ENCODE measurements at places on chromosomes 2 and 18. TPM values are rescaled to one million over a fixed set of nuclear protein-coding genes. Genes with fewer than 3 reads are reported as not detected.

Gene SP140L
- total RNA-seq, result 9.2 TPM

Gene CELF4
- not detected for total RNA-seq

DNA sequence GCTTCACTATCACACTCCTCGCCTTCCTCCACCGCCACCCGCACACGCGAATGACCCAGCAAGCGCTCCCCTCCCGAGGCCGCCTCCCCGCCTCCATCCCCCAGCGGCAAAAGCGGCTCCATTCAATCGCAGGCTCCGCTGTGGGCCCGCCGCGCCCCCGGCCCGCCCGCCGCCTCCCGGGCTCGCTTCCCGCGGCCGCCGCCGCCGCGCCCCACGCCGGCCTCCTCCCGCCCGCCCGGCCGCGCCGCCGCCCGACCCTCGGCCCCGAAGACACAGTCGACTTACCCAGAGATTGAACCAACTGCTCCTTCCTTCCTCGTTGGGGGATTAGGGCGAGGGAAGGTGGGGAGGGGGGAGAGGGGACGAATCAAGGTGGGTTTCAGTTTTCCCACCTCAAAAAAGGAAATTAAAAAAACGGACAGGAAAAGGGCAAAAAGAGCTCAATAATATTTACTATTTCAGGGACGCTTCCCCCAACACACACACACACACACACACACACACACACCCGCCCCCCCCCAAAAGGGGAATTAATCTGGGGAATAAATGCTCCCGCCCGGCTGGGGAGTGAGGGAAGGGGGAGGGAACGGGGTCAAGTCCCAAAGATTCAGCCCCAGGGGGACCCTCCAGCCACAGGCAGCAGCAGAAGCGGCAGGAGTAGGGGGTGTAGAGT is 743 bp downstream of the XPO1 start:
- peak; percentile 58 for DNase-seq

DNA sequence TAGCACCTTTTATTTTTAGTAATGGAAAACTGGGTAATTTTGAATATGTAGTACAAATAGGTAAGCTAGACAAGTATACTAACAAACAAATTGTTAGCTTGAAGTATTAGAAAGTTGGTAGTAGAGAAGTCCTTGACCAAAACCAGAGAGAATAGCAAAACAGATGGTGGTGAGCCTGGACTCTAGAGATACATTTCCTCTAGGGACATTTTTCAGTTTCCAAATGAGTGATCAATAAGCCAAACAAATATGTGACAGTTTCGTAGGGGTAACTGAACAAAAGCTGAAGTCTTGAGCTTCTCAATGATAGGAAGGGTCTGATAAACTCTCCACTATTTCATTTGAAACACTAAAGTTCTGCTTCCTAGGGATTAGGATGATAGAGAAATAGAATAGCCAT is 692.0 kb upstream of the FAM98A start:
- DNase-seq, result no peak

DNA sequence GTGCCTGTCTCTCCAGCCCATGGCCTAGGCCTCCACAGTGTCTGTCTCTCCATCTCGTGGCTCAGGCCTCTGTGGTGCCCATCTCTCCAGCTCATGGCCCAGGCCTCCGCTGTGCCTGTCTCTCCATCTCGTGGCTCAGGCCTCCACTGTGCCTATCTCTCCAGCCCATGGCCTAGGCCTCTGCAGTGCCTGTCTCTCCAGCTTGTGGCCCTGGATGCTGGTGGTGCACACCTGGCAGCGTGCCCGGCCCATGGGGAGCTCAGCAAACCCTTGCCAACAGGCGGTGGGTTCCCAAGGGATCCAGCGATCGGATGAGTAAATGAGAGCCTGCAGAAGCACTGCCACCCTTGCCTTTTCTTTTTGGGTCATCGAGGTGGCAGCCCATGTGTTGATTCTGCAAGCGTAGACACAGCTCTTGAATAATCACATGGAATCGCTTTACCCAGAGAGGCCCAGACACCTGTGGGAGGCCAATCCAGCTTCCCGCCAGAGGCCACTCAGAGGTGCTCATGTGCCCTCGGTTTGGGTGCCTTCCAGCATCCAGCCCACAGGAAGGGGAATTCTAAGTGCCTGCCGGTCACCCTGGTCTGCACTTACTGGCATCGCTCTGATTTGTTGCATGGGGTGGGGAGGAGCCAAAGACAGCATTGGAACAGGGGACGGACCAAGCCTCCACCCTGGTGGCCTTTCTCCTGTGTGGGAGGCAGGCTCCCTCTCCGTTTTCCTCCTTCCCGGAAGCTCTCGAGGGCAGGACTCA is 101.8 kb upstream of the HDAC4 start:
- DNase-seq, result no peak
